ENCODE measurements at places on chromosomes 3 and 15.

GRCh38 chr15:92634671-92635201 lies 20.8 kb downstream of the FAM174B start:
- no peak for DNase-seq

GRCh38 chr3:29597376-29598008 lies 316.6 kb downstream of the RBMS3 start:
- no peak for DNase-seq

GRCh38 chr3:189710620-189711402 lies 79.6 kb downstream of the TP63 start:
- DNase-seq: peak; percentile 73

- DNase-seq: no peak
Measured at GRCh38 chr15:64855205-64855975, 13.7 kb downstream of the PLEKHO2 start.

DNA sequence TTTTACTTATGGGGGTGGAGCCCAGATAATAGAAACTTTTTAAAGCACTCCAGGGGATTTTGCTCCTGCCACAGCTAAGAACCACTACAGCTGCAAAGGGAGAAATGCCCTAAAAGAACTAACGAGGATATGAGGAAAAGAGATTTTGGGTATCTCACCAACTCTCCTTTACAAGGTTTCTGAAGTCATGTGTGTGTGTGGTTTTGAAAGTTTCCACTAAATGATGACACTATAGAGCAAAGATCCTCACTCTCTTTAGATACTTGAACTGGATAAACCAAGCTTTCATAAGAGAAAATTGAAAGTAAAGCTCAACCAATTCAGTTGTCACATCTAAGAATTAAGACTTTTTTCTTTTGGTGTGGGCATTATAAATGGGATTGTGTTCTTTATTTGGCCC lies 455.3 kb upstream of the ALCAM start:
- no peak for DNase-seq

DNA sequence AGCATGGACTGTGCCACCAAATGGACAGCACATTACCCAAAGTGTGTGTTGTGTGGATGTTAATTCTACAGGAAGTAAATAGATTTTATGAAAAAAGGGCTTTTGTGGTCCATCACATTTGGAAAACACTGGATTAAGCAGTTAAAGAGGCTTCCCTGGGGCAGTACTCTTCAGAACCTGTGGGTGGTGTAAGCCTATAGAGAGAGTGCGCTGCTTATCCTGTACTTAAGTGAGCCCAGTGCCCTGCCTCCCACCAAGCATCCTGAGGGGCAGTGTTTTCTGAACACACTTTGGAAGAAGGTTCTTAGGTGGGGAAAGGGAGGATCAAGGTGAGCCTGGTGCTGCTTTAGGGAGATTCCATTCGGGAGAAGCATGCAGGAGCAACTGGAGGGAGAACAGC lies 10.9 kb downstream of the TTLL3 start:
- no peak for DNase-seq

DNA sequence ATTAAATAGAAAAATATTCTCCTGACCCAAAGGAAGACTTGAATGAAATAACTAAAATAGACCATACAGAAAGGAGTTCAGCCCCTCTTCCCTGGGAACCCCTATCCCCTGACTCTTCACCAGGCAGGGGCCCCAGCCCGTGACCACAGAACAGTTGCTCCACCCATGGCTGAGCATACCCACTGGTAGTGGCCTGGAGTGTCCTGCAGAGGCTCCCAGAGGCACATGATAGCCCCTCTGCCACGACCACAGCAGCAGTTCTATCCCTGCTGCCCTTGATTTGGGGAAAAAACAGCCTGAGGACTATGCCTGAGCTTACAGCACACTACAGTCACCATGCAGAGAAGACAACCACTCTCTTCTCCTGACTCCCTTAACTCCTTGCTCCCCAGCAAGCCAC lies 31.8 kb downstream of the TTC14 start:
- DNase-seq: no peak

DNA sequence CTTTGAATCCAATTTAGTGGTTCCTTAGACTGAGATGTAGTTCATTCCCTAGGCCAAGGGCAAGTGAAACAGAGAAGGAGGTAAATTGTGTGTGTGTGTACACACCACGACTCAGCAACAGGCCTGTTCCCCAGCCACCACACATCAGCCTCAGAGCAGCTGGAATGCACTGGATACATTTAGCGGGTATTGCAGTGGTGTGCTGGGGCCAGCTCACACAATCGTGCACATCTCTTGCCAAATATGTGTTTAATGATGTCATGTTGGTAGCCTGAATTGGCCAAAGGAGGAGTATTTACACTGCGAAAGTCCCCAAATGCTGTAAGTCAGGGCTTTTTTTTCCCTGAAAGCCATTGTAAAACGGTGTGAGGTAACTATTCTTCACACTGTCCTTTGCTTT lies 82.3 kb downstream of the RBPMS2 start:
- peak; percentile 98 for DNase-seq

GRCh38 chr3:149145974-149146373 lies 16.5 kb downstream of the HPS3 start:
- peak; percentile 91 for DNase-seq

- DNase-seq: peak; percentile 44
Measured at GRCh38 chr3:134796281-134797056, 1.4 kb downstream of the EPHB1 start.

DNA sequence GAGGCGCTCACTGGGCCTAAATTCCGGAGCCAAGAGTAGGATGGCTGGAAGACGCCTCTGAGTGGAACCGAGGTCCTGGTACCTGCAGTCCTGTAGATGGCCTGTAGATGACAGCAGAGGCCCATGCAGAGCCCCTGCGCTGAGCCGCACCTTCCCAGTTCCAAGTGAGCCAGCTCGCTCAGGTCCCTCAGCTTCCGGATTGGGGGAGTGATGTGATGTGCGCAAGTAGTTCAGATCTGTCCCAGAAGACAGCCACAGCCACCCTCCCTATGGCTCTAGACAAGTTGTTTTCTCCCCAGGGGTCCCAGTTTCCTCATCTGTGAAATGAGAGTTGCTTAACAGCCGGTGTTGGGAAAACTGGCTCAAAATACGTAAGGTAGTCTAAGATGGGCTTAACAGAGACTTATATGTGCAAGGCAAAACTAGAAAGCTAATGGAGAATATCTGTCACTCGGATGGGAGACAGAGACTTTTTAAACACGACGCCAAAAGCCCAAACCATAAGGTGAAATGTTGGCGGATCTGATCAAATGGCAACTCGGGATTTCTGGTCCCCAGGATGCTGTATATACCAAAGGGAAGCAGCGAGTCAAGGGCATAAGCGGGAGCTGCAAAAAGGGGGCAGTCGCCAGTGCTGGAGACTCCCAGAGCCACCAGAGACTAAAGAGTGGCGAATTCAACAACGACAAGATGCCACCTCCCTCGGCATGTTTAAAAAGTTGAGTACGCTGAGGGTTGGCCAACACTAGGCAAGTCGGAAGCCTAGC lies 765 bp upstream of the MAPKAPK3 start:
- peak; percentile 87 for DNase-seq

- no peak for DNase-seq
Measured at GRCh38 chr3:13709706-13710105, 160.8 kb downstream of the FBLN2 start.

DNA sequence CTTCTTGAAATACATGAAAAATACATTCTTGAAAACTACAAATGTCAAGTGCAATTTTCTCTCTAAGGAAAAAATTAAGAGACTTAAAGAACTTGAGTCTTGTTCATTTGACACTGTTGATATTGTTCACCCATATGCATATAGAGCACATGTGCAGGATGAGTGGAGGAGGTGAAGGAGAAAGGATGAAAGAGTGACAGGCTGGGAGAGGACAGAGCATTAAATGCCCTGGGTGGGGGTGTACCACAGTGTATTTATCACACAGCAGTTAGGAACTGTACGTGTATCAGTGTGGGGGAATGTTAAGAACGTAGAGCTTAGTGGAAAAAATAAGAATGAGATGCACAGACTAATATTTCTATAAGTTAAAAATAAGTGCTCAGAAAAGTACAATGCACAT lies 45.7 kb downstream of the CTDSPL start:
- DNase-seq: no peak

DNA sequence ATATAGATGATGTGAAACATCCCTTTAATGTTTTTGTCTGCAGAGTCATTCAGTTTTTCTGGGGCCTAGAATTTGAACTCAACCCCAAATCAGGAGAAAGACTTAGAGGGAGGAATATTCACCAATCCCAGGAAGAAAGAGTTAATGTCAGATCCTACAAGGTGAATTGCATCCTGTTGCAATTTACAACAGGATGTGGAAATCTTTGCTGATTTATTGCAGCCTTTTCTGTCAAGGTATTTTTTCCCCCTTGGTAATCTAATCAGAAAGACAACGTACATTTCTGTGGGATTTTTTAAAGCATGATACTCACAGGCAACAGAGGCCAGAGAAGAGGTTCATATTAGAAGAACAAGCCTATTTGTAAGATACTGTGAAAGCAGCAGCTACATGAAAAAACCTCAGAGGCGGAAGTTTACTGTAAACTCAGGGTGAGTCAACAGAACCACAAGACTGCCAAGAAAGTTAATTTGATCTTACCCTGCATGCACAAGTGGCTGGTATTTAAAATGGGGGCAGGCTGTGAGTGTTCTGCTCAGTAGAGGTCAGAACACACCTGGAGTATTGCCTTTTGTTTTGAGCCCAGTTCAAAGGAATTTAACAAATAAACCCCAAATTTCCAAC lies 531.9 kb downstream of the AGBL1 start:
- no peak for DNase-seq

DNA sequence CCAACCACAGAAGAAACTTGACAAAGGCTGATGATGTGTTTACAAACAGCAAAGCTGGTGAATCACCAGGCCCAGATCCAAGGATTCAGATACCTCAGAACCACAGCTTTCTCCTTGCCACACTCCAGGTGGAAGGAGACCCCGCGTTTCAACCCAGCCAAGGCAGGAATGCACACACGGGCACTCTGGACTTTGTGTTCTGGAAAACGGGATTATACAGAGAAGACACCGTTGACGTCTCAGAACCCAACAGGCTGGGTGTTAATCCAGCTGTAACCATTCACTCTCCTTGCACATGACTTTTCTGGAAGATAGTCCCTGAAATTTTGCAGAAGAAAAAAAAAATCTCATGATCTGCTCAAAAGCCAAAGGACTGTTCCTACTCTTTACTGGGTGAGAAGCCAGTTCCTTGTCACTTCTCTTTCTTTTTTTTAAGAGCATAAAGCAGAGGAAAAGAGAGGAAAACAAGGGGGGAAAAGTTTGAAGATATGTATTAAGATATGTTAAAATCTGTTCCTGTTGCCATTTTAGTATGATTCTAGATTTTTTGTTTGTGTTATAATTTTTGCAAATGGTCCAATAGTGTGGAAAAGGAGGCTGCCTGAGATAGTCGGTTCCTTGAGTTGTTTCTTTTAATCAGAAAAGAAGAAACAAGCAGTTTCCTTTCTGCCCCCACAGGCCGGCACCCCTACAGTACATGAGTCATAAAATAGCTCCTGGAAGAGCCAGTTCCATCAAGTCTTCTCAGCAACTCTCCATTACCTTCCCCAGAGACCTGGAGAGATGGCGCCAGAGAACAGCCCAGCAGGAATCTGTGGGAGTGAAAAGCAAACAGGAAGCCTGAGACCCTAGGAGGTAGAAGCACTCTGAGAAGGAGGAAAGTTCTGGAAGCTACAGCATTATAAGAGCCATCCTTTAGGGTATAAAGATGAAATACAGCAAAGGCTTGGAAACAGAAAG lies 73.1 kb downstream of the RORA start:
- no peak for DNase-seq

GRCh38 chr15:39513936-39514335 lies 66.9 kb upstream of the THBS1 start:
- no peak for DNase-seq

GRCh38 chr3:100006570-100007271 lies 107.6 kb downstream of the FILIP1L start:
- no peak for DNase-seq

GRCh38 chr15:35491999-35492398 lies 54.0 kb downstream of the DPH6 start:
- no peak for DNase-seq

DNA sequence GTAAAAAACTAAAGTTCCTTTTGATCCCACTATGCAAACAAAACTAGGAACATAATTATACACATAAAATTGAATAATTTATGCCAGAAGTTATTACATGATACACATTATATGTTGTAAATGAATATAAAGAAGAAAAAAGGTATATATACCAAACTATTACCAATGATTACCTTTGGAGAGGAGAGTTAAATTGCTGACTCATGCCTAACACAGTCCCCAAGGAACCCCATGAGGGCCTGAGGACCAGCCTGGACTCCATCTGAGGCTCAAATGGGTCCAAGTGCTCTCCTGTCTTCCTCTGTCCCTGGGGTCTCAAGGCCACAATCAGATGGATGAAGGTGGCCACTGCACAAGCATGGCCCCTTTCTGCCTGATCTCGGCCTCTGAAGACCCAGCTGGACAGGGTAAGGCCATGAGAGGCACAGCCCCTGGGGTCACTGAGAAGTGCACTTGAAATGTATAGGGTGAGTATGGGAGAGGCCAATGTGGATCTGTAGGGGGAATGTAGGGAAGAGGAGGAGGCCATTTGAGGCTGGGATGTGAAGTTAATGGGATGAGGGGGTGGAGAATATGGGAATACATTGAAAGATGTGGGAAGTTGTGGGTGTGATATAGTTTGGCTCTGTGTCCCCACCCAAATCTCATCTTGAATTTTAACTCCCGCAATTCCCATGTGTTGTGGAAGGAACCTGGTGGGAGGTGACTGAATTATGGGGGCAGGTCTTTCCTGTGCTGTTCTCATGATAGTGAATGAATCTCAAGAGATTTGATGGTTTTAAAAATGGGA lies 1.1 kb upstream of the IQCF1 start:
- no peak for DNase-seq

DNA sequence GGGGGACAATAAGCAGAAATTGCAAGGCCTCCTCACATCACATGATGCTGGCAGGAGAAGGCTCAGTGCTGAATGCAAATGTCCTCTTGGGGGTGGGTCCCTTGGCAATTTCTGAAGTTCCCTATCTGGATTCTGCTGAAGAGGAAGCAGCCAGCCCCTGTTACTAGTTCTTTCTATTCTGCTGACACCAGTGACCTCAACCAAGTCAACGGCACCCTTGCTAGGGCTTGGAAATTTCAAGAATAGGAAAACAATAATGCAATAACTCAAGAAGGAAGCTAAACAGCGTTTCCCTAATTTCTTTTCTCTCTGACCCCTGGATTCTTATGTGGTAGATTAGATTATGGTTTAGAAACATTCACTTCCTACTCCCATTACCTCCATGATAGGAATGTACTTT lies 46.2 kb upstream of the FOXP1 start:
- peak; percentile 92 for DNase-seq
